Stimulated activated CD4-positive, alpha-beta T cell treated with anti-CD3 and anti-CD28 coated beads, Interleukin-1b, Interleukin-23, amount 100 ng/mL, for 1 hour (primary cell): ENCODE measurements at places on chromosomes 16 and 17.

DNA sequence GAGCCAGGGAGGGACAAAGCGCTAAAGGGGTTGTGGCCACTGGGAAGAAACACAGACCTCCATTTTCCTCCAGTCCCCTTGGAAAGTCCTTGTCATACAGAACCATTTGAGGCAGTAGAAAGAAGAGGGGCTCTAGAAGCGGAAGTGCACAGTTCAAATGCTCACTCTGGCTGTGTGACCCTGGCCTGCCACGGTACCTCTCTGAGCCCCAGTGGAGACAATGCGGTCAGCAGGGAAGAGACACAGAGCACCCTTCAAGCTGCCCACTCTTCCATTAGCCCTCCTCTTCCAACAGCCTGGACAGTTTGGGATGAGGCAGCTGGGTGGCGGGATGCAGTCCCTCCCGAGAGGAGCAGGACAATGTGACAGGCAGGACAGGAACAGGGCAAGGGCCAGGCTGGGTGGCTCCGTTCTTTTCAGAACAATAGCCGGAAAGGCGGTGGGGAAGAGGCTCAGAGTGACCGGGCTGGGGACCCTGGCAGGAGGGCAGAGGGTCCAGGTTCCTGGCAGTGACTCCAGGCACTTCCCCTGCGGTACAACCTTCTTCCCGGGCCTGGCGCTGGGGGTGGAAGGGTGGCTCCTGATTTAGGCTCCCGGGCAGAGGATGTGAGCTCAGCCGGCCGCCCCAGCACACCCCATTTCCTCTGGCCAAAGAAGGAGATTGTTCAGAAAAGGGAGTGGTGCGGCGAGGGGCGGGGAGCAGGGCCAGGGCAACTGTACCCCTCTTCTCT is 5.6 kb downstream of the CASKIN2 start:
- no peak for DNase-seq

DNA sequence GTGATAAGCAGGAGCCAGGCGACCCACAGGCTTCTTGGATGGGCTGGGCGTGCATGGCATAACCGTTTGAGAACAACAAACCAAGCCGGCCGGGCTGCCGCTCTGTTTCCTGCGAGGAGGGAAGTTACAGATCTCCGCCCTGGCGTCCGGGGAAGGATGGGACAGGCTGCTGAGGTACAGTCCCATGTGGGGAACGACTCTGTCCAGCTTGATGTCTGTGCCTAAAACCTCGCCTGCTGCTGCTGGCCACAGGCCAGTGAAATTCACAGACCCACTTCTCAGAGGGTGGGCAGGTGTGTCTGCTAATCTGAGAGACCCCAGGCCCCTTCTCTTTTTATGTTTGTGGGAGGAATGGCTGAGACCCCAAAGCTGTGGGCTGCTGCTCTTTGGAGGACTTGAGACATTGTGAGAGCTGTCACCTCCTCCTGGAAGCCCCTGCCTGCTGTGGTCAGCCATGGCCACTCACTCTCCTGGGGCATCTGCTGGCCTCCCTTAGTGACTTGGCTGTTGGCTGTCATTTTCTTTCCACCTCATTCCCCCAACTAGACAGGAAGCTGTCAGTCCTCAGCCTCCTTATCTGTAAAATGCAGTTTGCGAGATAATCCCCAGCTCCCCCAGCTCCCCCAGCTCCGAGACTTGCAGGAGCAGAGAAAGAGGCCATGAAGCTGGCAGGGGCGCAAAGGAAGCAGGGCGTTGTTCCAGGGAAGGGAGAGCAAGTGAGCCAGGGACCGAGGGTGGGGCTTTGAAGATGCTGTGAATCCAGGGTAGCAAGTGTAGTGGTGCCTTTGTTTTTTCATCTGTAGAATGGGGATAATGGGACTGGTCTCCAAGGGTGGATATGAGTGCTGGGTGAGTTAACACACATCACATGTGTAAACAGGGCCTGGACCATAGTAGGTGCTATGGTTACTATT is 51.0 kb downstream of the CMIP start:
- DNase-seq: no peak

DNA sequence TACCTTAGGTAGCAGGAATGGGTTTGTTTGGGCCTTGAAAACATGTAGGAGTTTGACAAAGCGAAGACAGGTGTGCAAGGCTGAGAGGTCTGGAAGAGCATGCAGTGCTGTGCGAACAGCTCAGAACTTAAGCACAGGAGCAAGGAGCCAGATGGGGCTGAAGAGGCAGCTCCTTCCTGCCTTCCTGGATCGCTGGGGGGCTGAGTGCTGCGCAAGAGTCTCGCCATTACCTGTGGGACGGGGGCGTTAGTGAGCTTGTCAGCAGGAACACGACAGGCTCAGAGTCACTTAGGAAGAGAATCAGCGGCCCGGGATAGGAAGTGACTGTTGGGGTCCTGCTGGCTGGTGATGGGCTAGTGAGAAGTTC is 464 bp upstream of the MRM1 start:
- no peak for DNase-seq

GRCh38 chr16:83907111-83907510 is 8.2 kb downstream of the MLYCD start:
- no peak for DNase-seq

- no peak for DNase-seq
Measured at GRCh38 chr16:3235856-3236669, 1.1 kb upstream of the ZNF200 start.
